ENCODE measurements at places on chromosomes 12 and 14.

DNA sequence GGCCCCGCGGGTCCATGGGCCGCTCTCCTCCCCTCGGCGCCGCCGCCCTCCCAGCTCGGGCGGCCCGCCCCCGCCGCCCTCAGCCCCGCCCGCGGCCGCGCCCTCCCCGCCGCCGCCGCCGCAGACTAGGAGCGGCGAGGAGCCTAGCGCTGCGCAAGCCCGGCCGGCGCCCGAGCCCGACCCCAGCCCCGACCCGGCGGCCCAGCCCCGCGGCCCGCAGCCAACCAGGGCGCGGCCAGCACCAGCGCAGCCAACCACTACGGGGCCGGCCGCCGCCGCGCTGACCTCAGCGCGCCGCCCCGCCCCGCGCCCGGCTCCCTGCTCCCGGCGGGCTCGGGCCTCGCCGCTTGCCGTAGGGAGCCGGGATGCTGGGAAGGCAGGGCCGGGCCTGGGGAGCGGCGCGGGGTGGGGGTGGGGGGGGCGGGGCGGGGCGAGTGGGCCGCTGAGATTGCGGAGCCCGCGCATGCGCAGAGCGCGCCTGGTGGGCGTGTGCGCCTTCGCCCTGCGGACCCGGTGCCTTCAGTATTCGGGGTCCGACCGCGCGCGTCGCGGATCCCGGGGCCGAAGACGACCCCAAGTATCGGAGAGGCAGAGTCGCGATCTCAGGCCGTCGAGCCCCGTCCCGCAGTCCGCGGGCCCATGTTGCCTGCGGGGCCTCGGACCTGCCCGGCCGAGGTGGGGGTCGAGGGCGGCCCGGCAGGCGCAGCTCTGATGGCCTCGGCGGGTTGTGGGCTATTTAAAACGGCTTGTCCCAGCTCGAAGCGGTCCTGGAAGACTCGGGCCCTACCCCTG is at the start of gene CDC42BPB:
TSS of gene CDC42BPB (minus strand) at position 178 of the 792 bp plus-strand sequence. CDS start 376 bp downstream, outside the sequence.
- DNase-seq: no peak

DNA sequence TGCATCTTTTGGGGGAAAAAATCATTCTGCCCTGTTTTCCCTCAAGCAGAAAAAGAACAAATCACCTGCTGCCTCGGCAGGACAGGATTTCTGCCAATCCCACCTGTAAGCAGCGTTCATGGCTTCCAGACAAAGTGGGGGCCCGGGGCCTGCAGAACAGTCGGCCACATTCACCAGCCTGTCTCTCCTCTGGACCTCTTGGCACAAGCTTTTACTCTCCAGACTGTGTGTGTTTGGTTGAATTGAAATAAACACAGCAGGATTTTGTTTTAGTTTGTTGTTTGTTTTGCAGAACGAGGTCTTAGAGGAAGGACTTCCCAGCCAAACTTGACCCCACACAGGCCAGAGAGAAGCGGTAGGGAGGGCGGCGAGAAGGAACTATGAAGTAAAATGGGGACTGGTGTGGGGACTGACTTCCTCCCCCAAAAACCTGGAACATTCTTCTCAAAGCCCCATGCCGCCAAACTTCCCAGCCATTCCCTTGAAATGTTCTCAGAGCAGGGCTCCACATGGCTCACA is 41.7 kb upstream of the FOS start:
- DNase-seq: no peak

GRCh38 chr12:30878024-30878423 is 48.5 kb upstream of the TSPAN11 start:
- no peak for DNase-seq

- no peak for DNase-seq
These were observed 22.1 kb downstream of the ZBTB42 start for GRCh38 chr14:104822821-104823615.

DNA sequence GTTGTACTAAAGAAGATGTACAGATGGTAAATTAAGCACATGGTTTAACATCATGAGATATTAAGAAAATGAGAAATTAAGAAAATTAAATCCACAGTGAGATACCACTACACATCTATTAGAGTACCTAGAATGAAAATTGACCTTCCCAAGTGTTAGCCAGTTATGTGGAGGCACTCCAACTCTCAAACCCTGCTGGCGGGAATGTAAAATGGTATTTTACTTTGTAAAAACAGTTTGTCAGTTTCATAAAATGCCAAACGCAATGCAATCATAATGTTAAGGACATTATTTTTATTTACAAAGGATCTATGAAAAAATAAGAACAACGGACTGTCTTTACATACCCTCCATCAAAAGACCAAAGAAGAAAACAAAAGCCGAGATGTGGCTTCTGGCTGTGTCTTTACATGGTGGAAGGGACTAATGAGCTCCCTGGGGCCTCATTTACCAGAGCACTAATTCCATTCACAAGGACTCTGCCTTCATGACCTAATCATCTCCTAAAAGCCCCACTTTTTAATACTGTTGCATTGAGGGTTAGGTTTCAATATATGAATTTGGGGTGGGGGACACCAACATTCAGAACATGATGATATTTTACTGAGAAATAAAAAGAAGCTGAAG is 1178.7 kb downstream of the AACS start:
- DNase-seq: no peak

GRCh38 chr14:78028471-78028870 is 141.7 kb upstream of the NRXN3 start:
- no peak for DNase-seq

All from glomerular endothelial cell (primary cell).